Right atrium auricular region (tissue), 2 donors: ENCODE measurements at places on chromosomes 2 and 18.

DNA sequence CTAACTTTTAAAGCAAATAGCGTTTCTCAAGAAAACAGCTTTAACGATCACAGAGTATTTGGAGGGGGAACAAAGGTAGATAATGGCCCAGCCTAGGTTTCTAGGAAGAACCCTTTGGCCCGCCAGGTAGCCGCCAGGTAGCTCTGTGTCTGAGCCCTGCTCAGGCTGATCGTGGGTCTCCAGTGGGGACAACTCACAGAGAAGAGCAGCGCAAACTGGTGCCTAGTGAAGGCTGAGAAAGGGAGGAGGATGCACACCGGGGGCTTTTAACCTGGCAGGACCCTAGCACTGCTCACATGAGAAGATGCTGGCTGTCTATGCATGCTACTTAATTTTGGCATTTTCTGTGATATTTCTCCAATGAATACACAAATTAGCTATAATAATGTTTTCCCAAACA lies 5.8 kb downstream of the NGEF start:
- peak; percentile 9 for DNase-seq

DNA sequence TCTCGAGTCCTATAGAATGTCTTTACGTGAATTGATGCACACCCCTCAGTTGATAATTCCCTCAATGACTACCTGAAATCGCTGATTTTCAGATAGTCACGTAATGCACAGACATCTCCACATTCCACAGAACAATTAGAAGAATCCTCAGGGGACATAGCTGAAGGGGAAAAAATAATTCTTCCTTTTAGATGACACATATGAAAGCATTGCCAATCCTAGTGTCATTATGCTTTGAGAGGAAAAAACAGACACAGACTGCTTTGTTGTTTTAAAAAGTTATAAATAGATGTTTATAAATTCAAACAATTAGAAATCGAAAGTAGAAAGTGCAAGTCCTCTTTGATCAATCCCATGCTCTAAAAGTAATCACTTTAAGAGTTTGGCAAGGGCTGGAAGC lies 100.6 kb upstream of the FN1 start:
- DNase-seq: no peak

GRCh38 chr2:96923810-96924774 lies 54.2 kb upstream of the SEMA4C start:
- no peak for DNase-seq

- DNase-seq: no peak
Observed at GRCh38 chr2:11752906-11753305, 6.5 kb downstream of the LPIN1 start.

GRCh38 chr2:5991305-5991968 lies 299.3 kb downstream of the SOX11 start:
- no peak for DNase-seq

DNA sequence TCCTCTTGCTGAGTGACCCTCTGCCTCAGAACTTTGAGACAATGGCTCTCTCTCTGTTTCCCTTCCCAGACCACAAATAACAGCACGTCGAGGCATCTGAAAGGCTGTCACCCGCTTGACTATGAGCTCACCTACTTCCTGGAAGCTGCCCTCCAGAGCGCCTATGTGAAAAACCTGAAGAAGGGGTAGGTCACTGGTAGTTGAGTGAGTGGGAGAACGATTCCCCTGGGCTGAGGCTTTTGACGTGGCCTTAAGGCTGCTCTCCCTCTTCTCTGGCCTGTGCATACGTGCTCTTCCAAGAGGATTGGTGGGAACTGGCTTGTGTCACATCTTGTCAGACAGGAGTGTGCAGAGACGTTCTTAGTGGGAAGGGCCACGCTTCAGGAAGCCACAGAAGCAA lies 63.1 kb upstream of the MCFD2 start:
- no peak for DNase-seq

DNA sequence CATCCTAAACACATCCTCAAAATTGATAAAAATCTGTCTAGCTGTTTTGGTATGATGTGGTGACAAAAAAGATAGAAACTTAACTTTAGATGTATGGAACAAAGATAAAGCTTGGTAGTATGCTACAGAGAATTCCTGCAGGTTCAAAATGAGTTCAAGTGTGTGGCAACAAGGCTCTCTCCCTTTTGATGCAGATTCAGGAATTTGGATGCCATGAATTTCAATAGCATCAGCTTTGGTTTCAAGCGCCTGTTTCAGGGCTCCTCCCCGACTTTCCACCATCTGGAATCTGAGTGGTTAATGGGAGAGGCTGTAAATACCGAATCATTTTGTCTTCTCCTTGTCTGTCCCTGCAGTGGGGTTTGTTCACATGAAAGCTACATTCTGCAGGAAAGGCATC lies 180.6 kb downstream of the MTX2 start:
- DNase-seq: no peak

DNA sequence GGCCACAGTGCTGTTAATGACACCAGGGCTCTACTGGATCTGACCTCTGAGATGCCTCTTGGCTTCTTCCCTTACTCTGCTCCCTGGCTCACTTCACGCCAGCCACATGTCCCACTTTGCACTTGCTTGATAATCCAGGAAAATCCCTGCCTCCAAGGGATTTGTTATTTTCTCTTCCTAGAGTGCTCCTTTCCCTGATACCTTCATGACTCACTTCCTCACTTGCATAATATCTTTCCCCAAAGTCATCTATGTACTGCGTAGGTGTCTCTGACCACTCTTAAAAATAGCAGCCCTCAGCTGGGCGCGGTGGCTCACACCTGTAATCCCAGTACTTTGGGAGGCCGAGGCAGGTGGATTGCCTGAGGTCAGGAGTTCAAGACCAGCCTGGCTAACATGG lies 572.3 kb downstream of the PLCL1 start:
- DNase-seq: no peak

DNA sequence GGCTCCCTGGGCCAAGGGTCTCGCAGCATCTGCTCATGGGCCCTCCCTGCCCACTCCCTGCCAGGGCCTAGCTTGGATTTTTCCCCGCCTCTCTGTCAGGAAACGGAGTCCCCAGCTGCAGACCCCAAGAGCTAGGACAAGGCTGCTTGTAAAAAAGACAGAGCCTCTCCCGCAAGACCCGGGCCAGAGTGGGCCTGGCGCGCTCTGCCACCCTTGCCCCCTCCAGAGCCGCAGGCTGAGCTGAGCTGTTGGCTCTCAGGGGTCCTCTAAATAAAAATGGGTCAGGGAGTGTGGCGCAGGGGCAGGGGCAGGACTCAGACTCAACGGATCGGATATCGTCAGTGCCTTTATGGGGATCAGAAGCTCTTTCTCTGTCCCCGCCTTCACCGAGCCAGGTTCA lies 112.6 kb downstream of the CABLES1 start:
- DNase-seq: no peak

- DNase-seq: no peak
Observed at GRCh38 chr2:23534771-23535170, 149.8 kb downstream of the KLHL29 start.

- DNase-seq: no peak
Observed at GRCh38 chr18:78602430-78602829, 377.2 kb upstream of the SALL3 start.

GRCh38 chr2:97645695-97646629 lies at the start of gene COX5B:
Gene COX5B, plus strand, starts transcription at chr2:97646062. Its CDS starts 25 bp downstream, at chr2:97646087.
- DNase-seq: peak; percentile 99

- no peak for DNase-seq
Observed at GRCh38 chr2:165634855-165635254, 159.2 kb downstream of the GALNT3 start.

DNA sequence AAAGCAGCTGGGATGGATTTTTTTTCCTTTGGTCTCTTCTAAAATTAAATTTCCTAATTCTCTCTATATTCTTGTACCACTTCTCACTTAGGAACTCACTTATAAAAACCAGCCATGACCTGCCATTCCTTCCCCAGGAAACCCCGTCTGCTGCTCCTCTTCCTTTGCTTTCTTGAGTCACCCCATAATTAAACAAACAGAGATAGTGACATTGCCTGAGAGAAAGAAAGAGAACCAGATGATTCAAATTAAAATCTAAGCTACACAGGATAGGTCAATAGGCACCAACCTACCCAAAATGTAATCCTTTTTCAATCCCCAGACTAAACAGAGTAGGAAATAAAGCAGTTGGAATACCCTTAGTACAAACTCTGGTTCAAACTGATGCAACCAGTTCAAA lies 9.7 kb downstream of the STK39 start:
- DNase-seq: no peak

DNA sequence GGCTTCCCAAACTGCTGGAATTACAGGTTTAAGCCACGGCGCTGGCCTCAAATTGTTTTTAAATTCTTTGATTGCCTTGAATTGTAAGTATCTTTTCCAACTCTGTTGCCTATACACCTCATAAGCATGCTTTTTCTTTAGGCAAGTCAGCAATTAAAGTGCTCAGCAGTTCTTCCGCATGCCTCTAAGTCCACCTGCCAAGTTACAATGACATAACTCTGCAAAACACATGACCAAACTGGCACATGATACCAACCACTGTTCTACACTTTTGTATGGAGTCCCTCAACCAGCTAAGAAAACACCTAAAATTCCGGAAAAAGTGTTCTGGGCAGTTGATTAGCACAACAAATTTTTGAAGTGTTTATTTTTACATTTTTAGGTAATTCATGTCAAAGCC lies 5.1 kb downstream of the TXNL4A start:
- DNase-seq: no peak

- DNase-seq: no peak
Observed at GRCh38 chr18:37481072-37481471, 84.5 kb downstream of the CELF4 start.

- DNase-seq: no peak
Observed at GRCh38 chr2:205245001-205245400, 437.3 kb upstream of the NRP2 start.

DNA sequence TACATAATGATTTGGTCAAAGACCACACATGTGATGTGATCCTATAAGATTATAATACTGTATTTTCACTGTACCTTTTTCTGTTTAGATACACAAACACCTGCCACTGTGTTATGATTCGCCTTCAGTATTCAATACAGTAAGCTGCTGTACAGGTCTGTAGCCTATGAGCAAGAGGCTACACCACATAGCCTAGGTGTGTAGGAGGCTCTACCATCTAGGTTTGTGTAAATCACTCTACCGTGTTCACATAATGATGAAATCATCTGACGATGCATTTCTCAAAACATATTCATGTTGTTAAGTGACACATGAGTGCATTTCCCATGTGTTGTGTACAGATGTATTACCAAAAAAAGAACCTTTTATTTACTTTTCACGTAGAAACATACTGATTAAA lies 74.5 kb downstream of the USP40 start:
- no peak for DNase-seq

DNA sequence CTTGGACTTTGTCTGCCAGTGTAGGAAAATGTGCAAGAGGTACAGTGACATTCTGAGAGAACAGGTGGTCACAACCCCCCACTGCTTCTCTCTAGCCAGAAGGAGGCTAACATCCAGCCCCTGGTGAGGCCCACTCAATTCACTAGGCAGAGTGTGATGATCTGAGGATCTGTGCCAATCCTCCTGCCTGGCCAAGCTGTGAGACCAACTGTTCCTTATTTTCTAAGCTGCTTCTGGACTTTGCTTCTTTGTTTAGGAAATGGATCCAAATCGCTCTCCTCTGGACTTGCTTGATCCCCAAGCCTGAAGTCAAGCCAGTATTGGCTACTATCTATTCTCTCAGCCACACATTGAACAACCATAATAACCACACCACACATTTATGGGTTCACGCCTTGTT lies 202.8 kb downstream of the PIK3C3 start:
- DNase-seq: no peak

- no peak for DNase-seq
Observed at GRCh38 chr18:22494771-22495170, 77.1 kb upstream of the CTAGE1 start.

DNA sequence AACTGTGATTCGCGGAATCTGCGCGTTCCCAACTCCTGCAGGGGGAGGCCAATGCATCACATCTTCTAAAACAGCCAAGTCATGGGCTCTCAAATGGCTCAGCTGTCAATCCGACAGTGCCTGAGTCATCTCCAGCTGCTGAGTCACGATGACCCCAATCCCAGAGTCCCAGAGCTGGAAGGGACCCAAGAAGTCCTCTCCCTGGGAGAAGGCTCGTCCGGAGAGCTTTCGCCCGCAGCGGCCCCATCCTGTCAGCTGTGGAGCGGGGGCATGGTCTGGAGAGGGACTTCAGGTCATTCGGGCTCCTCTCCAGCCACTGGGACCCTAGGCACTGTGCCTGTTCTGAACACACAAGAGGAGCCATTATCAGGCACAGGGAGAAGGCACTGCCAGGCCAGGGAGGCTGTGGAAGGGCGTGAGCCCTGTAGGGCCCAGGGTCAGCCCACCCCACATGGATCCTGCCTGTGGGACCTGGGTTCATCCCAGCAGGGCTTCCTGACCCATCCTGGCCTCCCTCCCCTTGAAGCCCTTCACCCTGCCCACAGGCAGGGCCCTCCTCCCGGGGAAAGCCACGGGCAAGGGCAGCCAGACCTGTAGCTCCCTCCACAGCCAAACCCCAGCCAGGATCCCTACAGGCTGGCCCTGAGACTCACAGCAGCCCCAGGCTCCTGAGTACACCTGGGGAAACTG lies 47.6 kb upstream of the GPC1 start:
- DNase-seq: peak; percentile 80

- DNase-seq: no peak
Observed at GRCh38 chr2:113898081-113898480, 8.2 kb downstream of the ACTR3 start.

DNA sequence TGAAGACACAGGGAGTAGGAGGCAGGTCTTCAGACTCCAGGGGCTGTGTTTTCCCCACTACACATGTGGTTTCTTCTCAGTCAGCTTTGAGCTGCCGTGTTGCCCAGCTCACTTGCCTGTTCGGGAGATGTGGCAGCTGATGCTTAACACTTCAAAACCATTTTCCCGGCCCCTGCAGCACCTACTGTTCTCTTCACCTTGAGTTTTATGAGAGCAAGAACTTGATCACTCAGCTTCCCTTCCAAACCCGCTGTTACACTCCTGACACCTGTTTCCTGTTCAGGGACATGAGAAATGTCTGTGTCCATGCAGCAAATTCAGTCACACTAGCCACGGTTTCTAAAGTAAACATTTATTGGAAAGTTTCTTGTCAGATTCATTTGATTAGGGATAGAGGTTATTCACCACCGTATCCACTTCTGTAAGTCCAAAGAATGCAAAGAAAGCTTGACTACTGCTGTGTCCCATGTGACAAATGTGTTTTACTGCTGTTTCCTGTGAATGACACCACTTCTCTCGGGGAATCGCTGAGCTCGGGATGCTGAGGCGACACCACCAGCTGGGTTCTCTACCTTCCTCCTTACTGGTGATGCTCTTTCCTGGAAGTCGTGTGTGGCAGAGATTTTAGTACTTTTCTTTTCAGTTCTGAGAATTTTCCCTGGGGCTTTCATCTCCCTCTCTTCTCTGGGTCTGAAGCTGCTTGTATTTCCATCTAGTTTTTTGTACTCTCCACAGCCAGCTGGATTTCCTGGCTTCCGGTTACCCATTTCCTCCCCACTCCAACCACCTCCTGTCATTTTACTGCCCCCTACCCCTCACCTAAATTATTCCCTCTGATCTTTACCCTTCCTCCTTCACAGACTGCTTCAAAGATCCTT lies 91.7 kb downstream of the KLF7 start:
- no peak for DNase-seq

DNA sequence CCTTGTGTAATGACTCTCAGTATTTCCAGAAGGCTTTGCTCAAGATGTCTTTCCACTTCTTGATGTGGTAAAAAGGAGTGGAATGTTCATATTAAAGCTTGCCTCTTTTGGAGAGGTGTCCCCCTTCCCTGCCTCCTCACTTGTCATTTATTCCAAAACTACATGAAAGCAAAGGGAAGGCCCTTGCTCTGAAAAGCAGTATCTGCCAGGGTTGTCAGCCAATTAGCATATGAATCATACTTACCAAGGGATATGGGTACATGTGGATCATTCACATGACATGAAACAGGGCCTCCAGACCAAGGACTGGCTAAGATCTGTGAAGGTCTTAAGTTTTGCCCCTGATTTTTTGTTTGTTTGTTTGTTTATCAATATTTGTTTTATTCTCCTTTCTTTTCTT lies 31.3 kb downstream of the ANXA4 start:
- peak; percentile 58 for DNase-seq
